ENCODE measurements at places on chromosomes 4 and X.

DNA sequence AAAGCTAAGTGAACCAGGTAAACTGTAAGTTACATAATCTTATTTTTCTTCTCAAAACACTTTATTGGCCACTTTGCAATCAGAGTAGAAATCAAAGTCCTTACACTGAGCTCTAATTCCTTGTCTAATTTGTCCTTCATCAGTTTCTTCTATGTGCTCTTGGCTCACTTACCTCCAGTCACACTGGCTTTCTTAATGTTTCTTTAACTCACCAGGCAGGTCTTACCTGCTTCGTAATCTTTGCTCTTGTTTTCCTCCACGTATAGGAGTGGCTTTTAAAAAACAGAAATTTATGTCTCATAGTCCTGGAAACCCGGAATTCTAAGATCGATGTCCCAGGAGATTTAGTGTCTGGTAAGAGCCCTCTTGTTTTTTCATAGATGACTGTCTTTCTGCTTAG is 1462.1 kb downstream of the FSTL5 start:
- no peak for DNase-seq

- no peak for DNase-seq
Measured at GRCh38 chrX:130893356-130894085, 9.5 kb downstream of the ENOX2 start.

GRCh38 chr4:67568820-67569219 is 10.3 kb downstream of the STAP1 start:
- DNase-seq = no peak

- DNase-seq = no peak
Measured at GRCh38 chr4:102829803-102830202, 2.5 kb upstream of the UBE2D3 start.

DNA sequence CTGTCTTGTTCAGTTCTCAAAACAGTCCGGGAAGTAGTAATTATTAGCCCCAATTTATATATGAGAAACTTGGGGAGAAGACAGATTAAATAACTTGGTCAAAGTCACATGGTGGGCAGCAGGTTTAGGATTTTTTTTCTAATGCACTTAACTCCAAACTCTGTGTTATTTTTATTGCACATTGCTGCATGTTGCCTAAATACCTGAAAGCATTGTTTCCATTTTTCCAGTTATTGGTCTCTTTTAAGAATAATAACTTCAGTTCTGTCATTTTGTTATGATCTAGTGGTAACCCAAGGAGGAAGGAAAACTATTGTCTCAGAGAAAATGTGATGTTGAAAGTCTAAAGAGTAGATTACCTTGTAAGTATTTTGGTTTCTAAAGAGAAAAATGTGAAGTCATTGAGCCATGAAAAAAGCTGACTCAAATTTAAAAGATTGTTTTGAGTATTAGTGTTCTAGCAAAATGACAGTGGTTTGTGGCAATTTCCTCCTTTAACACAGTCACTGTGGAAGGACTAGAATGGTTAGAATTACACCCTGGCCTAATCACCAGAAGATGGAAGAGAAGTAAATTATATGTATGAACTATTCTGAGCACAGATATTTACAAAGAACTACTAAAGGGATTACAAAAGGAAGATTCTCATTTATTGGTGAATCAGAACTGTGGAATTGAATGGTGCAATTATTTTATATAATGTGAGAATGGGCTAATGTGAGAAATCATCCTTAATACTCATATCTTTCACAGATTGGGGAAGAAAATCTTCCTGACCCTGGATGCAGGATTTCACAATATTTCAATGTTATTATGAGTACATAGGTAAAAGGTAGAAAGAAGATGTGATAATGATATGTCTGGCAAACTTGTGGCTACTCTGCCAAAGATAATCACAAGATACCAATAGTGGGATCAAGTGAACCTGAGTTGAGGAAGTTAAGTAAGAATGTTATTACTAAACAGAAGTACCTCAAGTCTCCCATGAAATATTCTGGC is 21.7 kb upstream of the CXCL8 start:
- no peak for DNase-seq

- DNase-seq = no peak
Measured at GRCh38 chrX:142156567-142156966, 48.5 kb downstream of the MAGEC2 start.

- no peak for DNase-seq
Measured at GRCh38 chrX:15985937-15986336, 131.3 kb upstream of the AP1S2 start.

DNA sequence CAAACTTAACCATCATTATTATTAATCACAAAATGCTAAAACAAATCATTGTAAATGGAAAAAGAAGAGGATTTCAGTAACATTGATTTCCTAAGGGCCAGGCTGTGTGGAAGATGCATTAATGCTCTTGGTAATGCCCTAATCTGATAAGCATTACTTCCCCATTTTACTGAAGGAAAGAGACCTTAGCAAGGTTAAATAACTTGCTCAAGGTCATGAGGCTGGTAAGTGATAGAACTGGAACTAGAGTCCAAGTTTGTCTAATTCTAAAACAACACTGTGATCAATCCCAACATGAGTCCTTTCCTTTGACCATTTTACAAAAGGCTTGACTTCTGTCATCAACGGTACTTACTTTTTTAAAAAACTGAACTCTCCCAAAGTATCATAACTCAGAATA is 32.6 kb downstream of the ADAMTS3 start:
- no peak for DNase-seq

- no peak for DNase-seq
Measured at GRCh38 chr4:129446074-129446473, 350.1 kb downstream of the C4orf33 start.

GRCh38 chrX:23478561-23478960 is 143.9 kb downstream of the PTCHD1 start:
- DNase-seq = no peak

GRCh38 chr4:151811403-151811802 is 50.6 kb upstream of the GATB start:
- no peak for DNase-seq

- no peak for DNase-seq
Measured at GRCh38 chr4:103372002-103372558, 173.9 kb upstream of the CENPE start.

DNA sequence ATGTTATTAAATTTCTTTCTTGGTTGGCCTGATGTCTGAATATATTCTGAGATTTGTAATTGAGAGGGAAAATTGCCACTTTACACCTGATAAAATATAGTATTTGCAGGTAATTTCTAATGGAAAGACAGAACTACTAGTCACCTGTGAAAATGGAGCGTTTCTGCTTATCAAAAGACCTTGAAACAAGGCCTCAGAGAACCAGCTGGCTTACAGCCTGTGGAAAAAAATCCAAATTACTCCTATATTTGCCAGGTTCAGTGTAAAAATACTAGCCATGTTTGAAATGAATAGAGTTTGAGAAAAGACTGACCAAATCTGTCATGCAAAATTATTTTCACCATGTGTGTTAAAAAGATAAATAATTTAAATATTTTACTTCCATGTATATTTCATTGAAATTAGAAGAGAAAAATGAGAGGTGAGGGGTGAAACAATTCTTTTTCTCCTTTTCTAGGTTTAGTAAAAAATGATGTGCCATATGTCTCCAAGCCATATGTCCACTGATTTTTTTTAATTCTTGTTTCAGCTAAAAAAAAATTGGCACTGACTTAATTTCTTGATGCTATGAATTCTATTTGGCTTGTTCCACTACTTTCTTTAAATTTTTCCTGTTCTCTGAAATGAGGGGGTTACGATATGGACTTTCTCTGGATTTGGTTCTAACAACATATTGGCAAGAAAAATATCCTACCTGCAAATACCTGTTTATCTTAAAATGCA is 464.9 kb downstream of the GRXCR1 start:
- DNase-seq = no peak

DNA sequence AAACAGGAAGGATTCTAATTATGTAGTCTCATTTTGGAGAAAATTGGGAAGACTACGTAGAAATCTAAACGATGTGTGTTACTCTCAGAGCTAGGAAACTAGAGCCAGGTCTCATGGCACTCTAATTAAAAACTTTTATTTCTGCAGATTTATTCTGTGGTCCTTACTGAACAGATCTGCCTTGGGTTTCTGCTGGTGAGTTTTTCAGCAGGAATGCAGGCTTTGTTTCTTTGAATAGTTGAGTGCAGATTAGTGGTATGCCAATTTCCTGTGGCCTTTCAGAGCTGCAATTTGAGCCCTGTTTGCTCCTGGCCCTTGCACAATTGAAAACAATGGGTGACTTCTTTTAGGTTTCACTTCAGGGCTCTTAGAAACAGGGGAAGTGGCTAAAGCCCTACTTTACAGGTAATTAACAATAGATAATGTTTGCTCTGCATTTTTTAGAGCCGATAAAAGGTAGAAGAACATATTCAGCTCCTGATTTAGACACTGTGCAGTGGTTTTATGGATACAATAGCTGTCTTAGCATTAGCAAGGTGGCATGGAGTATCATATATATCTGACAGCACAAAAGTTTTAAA is 21.8 kb downstream of the SPRY1 start:
- no peak for DNase-seq

GRCh38 chr4:56128213-56128612 is 179.5 kb downstream of the CEP135 start:
- DNase-seq = no peak

DNA sequence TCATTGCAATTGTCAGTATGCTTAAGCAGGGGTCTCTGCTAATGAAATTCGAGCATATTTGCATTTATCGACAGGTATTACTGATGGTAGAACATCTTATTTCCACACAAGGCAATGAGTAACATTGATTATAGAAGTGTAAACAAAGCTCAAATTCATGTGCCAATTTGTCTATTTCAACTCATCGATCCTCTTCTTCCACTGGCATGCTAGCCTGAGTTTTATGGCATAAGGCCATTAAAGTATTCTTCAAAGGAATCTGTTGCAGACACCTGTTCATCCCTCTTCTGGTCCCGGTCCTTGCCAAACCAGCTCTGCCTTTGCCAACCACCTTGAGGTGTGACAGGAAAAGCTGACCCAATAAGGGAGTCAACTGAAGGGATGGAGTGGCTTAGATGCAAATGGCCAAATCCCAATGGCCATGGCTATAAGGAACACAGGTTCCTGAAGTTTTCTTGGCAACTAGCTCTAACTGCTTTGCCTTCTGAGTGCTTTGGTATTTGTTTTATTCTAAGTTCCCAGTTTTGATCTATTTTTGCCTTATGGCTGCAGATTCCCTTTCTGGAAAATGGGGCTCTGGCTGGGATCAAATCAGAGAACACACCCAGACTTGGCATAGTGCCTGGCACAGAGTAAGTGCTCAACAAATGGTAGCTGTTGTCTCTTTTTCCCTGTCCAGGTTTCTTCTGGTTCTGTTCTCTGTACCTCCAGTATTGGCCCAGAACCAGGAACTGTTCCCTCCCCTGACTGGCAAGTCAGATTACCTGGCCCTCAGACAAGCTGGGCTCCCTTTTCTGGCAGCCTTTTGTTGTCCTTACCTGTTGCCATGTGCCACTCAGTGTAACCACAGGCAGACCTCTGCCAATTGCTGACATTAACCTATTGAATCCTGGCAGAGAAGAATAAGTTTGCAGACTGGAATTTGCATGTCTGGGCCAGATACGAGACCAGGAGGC is 63.1 kb downstream of the RTL9 start:
- no peak for DNase-seq

DNA sequence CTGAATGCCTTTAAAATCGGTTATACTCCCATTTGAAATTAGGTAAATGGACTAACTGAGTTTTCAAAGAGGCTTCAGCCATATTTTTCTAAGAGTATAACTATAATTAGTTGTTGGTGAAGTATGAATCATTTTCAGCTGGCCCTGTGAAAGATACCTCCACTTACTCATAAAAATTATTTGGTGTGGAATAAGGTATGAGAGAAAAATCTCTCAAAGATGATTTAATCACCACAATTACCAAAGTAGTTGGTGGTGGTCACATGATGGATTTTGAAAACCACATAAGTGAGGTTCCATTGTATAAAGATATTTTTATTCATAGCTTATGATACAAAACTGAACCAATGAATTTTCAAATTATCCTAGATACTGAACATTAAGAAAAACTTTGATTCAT is 9.0 kb upstream of the KLHL2 start:
- DNase-seq = no peak

DNA sequence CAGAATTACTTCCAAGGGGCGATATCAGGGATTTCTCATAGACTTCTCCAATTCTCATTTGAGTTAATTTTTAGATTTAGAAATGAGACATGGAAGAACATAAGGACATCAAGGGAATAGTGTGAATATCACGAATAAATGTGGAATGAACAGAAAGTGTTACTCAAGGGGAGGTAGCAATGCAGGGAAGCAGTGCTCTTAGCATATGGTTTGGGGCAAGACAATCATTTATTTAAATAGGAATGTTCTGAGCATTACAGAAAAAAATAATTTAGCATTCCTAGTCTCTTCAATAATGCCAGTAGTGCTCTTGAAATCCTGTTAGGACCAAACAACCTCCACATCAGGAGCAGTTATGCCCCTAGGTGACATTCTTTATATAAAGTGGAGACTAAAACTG is 55.6 kb downstream of the TXK start:
- no peak for DNase-seq

GRCh38 chrX:13419276-13419675 is 99.4 kb upstream of the ATXN3L start:
- no peak for DNase-seq

DNA sequence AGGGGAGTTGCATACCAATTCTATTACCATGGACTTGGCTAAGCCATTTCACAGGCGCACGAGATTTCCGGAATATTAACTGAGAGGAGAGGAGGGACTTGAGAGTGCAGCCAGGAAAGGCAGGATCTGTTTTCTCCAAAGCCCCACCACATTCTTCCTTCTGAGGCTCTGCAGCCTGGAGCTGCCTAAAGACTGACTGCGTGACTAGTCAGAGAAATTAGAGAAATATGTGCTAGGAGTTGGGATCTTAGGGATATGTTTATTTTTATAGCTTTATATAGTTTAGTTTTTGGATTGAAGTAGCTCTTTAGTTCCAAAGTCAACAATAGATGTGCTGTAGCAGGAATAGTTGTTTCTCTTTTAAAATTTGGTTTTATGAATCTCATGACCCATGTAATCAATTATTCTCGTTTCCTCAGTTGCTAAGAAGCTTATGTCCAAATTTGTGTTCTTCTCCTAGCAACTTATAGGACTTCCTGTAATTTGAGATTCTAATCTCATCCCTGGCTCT is 300.1 kb upstream of the DDX53 start:
- DNase-seq = no peak
